ENCODE measurements at places on chromosomes 13 and 19.
A peak's percentile ranks its signal among the peaks of the same experiment; 100 is the strongest.

DNA sequence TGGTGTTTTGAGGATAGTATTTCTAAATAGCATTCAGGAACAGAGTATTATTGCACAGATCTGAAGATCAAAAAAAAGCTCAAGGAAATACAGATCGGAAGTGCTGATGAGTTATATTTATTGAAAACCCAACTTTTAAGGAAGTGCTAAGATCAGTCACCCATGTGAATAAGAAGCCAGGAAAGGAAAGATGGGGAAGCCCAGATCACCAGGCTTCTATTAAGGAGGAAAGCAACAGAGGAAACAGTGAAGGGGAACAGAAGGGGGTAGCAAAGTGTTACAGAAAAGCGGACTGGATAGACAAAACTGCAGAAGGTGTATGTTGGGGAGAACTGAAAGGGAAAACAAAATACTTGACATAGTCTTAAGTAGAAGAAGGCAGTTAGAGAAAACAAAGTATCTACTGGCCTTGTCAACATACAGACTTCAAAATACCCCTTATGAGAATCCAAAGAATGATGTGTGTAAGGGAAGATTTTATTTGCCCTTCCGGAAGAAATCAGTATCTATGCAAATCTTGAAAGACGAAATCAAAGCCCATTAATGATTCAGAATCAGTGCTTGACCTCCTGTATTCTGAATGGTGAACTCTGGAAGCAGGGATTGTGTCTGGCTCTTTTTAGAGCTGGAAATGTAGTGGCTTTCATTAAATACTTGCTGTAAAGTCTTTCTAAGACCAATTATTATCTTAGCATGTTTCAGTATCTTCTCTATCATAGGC lies 12.1 kb downstream of the UFM1 start:
- DNase-seq, result no peak

- DNase-seq, result peak; percentile 28
Observed at GRCh38 chr19:48501494-48502349, 9.9 kb downstream of the LMTK3 start.

GRCh38 chr19:29323021-29323430 lies 110.1 kb upstream of the UQCRFS1 start:
- no peak for DNase-seq

DNA sequence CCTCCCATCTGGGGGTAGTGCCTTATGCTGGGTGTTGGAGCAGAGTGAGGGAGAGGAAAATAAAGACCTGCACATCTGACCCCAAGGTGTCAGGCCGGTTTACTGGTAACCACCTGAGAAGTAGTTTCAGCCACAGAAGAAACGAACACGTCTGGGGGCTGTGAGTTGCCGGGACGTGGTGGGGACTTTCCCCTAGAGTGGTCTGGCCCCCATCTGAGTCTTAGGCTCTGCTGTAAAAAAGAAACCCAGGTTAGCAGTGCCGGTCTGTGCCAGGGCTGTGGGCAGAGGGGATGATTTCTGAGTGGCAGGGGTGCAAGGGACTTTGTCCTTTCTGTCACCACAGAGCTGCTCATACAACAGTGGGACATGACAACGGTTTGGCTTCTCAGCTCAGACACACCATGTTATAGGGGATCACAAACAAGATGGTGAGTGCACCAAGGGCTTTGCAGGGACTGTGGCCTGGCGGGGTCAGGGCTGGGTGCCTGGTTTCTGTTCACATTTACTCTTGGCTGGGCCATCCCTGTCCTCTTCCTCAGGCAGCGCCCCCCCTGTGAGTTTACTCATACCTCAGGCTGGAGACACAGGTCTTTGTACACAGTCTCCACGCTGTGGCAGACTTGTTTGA lies 9.0 kb downstream of the GCDH start:
- DNase-seq, result no peak

- no peak for DNase-seq
Observed at GRCh38 chr19:48428670-48429069, 17.1 kb upstream of the GRWD1 start.

DNA sequence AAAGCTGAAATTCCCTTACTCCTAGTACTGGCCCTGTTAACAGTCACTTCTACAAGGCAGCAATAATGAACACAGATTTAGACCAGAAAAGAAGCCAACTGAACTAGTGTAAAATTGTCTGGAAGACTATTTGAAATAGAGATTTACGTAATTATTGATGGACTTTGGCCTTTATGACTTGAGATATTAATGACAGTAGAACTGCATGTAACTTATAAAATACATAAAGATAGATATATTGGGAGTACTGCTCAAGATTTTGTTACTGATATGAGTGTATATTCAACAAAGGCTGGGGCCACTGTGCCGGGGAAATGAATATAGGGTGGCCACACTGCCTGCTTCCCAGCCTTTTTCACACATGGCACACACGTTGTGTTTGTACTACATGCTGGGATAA lies 88.8 kb downstream of the STARD13 start:
- DNase-seq, result no peak

GRCh38 chr19:13260883-13261653 lies 110.9 kb downstream of the IER2 start:
- DNase-seq, result no peak

GRCh38 chr13:40776681-40777165 lies 5.7 kb upstream of the MRPS31 start:
- DNase-seq, result peak; percentile 65

DNA sequence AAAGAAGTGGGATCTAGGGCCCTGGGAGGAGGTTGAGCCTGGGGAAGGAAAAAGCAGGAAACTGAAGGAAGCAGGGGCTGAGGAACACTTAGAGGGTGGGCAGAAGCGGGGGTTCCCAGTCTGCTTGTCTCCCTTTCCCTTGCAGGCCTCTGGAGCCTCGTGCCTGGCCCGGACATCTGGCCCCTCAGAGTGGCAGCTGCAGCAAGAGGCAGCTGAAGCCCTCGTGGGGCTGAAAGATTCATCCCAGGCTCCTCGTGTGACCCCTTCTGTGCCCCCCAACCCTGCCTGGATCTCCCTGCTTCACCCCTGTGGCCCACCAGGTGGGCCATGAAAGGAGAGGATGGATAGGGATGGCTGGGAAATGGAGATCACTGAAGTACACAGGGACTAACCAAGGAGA lies 5.5 kb downstream of the DMRTC2 start:
- DNase-seq, result no peak

- DNase-seq, result no peak
Observed at GRCh38 chr19:19381007-19381926, 24.2 kb upstream of the GATAD2A start.

DNA sequence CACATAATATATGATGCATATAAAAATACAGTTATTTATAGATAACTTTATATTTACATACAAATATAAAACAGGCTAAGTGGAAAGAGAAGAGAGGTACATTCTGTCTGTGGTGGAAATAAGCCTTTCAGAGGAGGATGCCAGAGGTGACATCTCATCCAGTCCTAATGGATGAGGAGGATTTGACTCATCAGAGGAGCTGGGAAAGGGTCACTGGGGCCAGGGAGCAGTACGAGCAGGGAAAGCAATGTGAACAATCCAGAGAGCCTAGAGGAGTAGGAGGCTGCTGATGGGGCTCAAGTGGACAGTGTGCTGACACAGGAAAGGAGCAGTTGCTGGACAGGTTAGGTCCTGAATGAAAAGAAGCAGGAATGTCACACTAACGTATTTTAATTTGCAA lies 18.6 kb downstream of the NALCN start:
- DNase-seq, result no peak

- DNase-seq, result no peak
Observed at GRCh38 chr13:23722726-23723453, 152.7 kb downstream of the TNFRSF19 start.

GRCh38 chr19:45976178-45976577 lies 2.5 kb upstream of the NOVA2 start:
- no peak for DNase-seq

DNA sequence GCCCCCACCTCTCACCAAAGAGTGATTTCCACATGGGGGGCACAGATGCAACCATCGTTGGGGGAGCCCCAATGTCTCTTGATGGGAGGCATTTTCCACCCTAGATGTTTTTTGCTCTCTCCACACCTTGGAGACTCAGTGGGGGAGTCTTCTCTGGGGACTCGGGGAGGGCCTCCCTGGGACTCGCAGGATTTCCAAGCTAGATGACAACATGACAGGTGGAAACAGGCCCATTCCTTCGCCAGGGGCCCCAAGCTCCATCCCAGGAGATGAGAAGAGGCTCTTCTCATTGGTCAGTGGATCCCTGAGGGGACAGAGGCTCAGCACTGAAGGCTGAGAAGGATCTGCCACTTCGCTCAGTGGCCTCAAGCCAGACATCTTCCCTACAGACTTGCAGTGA lies 12.7 kb upstream of the KIR2DL4 start:
- DNase-seq, result no peak

DNA sequence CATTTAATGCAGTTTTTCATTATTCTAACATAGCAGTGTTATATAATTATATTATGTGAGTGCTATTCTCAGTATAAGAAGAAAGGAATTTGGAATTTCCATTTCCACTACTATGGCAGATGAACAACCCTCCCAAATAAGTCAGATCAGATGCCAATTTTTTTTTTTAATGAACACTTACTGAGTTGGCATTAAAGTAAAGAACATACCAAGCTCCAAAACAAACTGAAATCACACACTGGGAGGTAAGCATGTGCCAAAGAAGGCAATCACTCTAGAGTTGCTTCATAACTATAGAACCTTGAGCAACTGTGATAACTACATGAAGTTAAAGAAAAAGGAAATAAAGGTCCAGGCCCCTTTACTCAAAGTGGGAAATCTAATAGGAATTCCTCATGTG lies 90.3 kb downstream of the RNF17 start:
- no peak for DNase-seq
